NCI-H748 treated with DMSO at 0.1 percent for 48 hours (cell line): ENCODE measurements at places on chromosomes 11 and 22.

GRCh38 chr22:50694099-50694605 lies 21.5 kb downstream of the SHANK3 start:
- DNase-seq: no peak

- DNase-seq: no peak
These were observed 10.2 kb downstream of the PAMR1 start for GRCh38 chr11:35515224-35515623.

DNA sequence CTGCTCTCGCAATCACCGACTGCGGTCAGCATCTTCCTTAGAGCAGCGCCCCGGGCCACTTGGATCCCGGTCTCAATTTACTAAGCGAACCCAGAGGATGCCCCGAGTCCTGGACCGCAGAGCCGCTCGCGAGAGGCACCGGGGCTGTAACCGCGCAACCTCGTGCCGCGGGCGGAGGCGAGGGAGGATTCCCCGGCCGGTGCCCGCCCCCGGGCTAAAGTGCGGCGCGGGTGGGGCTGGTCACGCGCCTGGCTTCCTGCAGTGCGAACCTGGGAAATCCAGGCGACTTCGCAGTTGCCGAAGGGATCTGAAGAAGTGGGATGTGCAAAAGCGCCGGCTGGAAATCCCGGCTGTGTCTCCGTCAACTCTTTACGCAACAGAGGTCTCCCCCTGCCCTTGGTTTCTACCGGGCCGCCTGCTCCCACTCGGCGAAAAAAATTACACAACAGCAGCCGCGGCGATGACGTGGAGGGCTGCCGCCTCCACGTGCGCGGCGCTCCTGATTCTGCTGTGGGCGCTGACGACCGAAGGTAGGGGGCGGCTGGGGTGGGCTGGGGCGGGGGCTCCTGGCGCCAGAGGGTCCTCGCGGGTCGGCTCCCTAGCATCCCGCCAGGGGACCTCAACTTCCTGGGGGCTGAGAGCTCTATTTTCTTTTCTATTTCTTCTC lies at the start of gene NCR3LG1:
Gene NCR3LG1 (plus strand): TSS at position 291 of the 667 bp plus-strand sequence. CDS start 170 bp downstream, at position 461.
- DNase-seq: peak; percentile 57

DNA sequence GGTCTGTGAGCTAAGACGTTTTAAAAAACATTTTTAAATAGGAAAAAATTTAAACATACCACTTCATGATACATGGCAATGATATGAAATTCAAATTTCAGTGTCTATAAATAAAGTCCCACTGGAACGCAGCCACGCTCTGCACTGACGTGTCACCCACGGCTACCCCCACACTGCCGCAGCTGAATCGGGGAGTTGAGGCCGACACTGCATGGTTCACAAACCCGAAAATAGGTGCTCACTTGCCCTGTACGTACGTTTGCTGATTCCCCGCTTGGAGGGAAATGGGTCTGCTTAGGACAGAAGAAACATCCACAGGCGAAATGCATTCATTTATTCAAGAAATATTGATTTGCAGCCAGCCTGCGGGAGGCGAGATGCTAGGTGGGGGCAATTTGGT lies 1342.3 kb downstream of the TBC1D22A start:
- no peak for DNase-seq

DNA sequence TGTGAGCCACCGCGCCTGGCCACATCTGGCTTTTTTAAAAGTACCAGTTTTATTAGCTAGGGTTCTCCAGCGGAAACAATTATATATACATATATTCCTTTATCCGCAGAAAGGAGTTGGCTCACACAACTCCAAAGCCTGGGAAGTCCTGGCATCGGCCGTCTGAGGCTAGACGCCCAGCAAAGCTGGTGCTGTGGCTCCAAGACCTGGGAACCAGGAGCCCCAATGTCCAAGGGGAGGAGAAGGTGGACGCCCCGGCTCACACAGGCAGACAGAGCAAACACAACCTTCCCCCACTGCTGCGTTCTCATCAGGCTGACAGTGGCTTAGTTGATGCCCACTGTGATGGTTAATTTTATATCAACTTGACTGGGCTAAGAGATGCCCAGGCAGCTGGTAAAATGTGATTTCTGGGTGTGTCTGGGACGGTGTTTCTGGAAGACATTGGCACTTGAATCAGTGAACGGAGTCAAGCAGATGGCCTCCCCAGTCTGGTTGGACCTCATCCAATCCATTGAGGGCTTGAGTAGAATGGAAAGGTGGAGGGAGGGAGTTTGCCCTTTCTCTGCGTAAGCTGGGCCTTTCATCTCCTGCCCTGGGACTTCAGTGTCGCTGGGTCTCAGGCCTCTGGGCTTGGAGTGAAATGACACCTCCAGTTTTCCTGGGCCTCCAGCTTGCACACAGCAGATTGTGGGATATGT lies 904.4 kb downstream of the BRD1 start:
- DNase-seq: no peak

- no peak for DNase-seq
These were observed 18.0 kb downstream of the FLRT1 start for GRCh38 chr11:64053699-64054098.

DNA sequence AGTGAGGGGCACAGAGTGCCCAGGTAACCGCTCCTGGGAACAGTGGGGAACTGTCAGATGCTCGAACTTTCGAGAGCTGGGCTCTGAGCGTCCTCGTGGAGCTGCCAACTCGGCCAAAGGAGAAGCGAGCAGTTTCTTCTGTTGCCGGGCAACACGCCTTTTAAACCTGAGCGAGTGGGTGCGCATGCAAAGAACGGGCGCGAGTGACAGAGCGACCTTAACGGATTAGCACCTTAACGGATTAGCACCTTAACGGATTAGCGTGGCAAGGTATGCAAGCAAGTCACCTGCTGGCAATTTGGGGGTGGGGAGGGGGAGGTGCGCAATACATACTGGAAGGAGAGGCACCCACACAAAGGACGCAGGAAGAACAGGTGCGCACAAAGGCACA lies 61.8 kb upstream of the PRODH start:
- peak; percentile 24 for DNase-seq

DNA sequence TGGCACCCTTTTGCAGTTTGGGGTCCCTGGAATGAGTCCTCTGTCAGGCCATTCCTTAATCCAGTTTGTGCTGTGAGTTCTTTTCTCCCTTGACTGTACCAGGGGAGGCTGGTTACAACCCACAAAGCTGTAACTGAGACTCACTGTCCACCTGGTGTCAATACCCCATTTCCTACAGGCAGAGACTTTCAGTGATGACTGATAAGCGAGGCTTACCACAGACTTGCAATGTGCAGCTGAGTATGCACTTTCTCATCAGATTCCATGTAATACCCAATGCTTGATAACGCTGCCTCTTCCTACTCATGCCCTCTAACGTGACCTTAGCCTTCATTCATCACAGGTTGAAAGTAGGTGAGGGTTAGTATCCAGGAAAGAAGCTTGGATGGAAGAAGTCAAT lies 120.1 kb downstream of the INSC start:
- no peak for DNase-seq

DNA sequence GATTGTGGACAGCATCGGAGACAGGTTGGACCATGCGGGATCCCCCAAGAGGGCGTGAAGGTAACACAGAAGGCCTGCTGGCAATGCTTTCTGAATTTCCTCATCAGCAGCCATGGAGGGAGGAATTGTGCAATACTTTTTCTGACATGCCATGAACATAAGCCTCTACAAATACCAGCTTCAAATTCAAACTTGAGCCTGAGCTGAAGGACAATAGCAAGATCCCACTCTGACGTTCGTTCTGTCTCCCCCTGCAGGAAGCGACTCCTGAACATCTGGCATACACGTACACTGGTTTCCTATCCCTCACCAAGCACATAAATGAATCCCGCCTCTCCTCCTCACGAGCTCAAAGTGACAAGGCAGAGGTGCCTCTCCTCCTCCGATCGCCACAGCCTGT lies 312.2 kb downstream of the BRD1 start:
- no peak for DNase-seq

- no peak for DNase-seq
These were observed 23.0 kb upstream of the MYEOV start for GRCh38 chr11:69270941-69271340.

DNA sequence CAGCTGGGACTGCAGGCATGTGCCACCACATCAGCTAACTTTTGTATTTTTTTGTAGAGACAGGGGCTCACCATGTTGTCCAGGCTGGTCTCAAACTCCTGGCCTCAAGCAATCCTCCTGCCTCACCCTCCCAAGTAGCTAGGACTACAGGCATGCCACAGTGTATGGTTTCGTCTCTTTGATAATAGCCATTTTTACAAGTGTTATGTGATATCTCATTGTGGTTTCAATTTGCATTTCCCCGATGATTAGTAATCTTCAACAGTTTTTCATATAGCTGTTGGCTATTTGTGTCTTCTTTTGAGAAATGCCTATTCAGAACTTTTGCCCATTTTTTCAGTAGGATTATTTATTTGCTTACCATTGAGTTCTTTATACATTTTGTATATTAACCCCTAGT lies 9.0 kb upstream of the MTMR3 start:
- no peak for DNase-seq

DNA sequence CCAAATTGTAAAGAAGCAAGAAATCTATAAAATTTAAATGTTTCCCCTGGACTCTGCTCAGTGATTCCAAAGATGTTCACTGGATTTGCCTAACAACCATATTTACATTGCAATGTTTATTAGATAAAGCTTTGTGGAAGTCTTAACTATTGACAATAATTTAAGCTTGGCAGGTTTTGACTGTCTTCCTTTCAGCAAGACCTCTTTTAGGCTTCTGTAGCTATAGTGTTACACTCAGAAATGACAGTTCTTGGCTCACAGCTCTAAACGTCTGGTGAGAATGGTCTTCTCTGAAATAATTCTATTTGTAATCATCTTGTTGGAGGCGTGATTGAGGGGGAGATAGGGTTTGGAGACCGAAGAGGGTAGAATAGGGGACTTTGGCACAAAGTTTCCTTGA lies 44.8 kb upstream of the CRTAM start:
- DNase-seq: no peak

GRCh38 chr11:12241401-12241800 lies 131.0 kb downstream of the MICAL2 start:
- no peak for DNase-seq

DNA sequence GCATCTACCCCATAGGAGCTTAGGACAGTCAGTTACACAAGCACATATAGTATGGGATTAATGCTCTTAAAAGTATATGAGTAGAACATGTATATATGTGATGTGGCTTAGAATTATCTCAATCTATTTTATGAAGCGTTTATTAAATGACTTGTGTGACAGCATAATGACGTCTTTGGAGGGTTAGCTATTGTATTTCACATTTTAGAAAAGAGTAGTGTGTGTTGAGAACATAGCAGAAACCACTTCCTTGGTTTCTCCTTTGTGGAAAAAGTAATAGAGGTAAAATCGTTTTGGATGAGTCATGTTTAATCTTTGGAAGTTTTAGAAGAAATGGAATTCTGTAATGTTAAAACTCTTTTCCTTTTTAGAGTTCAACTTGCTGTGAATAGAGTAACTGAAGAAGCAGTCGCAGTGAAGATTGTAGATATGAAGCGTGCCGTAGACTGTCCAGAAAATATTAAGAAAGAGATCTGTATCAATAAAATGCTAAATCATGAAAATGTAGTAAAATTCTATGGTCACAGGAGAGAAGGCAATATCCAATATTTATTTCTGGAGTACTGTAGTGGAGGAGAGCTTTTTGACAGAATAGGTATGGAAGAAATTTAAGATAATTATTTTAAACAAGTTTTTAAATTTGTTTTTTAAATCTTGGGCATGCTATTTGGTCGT lies 2.4 kb downstream of the CHEK1 start:
- no peak for DNase-seq

DNA sequence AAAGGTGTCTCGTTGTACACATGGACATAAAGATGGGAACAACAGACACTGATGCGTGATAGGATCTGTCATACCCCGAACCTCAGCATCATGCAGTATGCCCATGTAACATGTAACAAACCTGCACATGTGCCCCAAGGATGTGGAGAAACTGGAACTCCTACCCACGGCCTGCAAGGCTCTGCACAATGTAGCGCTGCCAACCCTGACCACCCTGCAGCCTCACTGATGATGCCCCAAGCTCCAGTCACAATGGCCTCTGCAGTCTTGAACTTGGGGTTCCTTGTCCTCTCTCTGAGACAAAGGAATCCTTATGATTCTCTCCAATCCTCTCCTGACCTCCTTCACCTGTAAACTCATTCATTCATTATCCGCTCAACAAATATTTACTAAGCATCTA lies 14.2 kb downstream of the LMO1 start:
- DNase-seq: no peak

DNA sequence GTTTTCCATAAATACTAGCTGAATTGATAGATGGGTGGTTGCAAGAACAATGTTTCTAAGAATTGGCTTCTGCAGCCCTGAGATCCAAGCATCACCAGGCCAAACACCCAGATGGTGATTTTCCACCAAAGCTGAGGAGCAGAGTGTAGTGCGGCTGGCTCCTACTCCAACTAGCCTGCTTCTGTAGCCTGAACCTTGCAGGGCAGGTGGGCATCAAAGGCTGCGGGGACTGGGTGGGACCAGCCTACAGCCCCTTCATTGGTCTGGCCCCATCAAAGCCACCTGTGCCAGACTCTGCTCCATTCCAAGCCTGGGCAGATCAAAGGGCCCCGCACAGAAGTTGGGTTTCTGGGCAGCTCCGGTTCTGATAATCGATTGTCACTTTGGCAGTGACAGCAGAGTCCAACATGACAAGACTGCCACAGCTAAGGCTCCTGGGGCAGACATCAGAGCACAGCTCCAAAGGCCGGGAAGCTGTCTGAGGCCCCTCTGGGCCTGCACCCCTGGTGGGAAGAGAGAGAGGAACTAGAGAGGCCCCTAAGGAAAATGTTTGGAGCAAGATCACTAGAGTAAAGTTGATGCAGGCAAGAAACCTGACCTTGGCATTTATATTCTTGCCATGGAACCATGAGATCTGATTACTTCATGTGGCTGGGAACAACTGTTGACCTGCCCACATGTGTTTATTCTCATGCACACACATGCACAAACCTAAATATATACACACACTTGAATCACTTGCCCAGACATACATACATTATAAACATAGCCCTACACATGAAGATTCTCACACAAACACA lies 582.9 kb downstream of the INSC start:
- no peak for DNase-seq

- DNase-seq: no peak
These were observed 16.0 kb downstream of the POLA2 start for GRCh38 chr11:65277631-65278277.

DNA sequence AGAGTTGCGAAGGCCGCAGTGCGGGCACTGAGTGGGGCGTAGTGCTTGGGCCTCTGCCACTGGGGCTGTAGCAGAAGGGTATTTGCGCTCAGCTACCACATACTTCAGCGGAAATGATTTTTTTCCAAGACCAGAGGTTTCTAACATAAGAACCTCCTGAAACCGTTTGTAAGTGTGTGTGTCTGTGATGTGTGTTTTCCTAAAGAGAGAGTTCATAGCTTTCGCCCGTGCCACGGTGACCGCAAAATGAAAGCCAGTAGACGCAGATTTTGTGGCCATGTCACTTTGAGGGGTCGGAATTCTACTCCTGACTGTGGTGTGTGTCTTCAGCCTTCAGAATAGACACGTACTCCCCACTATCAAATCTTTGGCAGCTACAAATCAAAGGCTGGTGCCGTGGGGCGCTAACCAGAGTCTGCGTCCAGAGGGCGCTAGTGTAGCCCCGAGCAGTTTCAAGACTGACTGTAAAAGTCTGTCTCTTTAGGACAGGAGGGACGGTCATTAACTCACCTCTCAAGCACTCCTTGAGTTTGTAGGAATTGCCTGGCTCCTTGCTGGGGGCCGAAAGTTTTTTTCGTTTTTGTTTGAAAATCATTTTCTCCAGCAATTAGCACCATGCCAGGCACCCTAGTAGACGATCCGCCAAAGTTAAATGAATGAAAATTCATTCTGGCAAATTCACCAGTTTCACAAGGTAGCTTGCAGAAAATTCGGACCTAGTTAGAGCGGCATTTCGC lies 2.5 kb upstream of the CALCA start:
- no peak for DNase-seq
